Activated T-helper 2 cell treated with anti-CD3 and anti-CD28 coated beads, Interferon-gamma antibody, Interleukin-2, Interleukin-4, amounts not matched to agents 10 μg/mL and 5 μg/mL and 100 μg/mL, durations not matched to agents 14 hours and 24 hours and 36 hours (primary cell): ENCODE measurements at places on chromosomes 3 and 15.

GRCh38 chr3:119768668-119769393 lies 13.1 kb upstream of the NR1I2 start:
- no peak for DNase-seq

DNA sequence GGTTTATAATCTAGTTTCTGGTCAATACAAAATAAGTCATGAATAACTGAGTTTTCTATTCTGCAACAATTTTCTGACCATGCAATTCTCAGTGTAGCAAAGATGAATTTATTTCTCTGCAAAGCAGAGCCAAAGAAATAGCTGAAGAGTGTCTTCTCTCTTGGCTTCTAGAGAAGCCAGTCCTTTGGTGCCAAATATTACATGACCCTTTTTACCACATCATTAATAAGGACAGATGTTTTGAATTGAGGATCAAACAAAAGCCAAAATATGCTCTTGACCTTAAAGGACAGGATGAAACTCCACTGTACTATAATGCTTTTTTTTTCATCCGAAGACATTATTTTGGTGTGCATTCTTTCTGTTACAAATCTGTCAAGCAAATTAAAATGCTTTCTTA lies 40.2 kb upstream of the OSTN start:
- no peak for DNase-seq

DNA sequence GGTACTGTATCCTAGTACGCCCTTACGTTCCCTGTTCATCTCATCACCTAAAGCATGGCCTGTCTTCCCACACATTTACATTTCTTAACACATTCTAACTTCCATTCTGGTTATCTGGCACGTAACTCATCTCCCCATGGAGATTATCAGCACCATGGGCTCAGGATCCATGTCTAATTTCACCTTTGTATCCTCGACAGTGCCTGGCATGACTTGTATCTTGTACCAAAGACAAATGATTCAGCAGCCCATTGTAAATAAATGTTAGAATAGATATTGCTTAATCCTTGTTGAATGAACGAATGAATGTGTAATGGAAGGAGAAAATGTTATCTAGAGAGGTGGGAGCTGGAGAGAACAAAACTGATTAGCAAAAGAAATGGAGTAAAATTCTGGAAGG lies 69.7 kb upstream of the TPM1 start:
- no peak for DNase-seq

- DNase-seq = no peak
Measured at GRCh38 chr3:122183521-122183892, at the start of gene CASR. TSS of gene CASR (plus strand) at chr3:122183668. CDS start at chr3:122254190, 70,522 bp downstream.

GRCh38 chr15:83854950-83855707 lies 201.2 kb downstream of the ADAMTSL3 start:
- DNase-seq = no peak

DNA sequence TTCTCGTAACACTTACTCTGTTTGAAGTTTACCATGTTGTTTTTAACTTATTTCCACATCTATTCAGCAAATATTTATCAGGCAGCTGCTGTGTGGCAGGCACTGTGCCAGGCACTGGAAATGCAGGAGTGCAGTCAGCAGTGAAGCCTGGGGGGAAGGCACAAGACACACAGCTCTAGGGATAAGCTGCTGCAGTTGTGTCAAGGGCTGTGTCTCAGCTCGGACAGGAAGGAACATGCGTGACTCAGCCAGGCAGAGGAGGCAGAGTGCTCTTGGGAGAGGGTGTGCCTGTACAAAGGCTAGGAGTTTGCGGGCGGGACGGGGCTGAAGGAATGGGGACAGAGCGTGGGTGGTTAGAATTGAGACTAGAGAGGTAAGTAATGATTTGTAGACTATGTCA lies 24.7 kb downstream of the LYSMD4 start:
- DNase-seq = no peak

DNA sequence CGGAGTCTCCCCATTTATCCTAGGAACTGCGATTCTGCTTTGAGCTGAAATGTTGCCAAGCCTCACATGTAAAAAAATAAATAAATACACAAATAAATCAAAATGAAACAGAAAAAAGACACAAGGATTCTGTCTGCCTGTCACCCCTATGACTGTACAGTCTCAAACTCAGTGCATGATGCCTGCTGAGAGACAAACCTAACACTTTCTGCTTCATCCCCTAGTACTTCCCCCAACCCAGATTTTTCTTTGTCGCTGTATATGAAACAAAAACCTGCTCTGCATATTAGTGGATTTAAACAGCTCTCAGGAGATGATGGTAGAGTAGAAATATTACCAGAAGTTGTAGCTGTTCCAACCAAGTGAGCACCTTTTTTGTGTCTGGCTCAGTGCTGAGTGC lies 530.7 kb upstream of the CFAP20DC start:
- no peak for DNase-seq

DNA sequence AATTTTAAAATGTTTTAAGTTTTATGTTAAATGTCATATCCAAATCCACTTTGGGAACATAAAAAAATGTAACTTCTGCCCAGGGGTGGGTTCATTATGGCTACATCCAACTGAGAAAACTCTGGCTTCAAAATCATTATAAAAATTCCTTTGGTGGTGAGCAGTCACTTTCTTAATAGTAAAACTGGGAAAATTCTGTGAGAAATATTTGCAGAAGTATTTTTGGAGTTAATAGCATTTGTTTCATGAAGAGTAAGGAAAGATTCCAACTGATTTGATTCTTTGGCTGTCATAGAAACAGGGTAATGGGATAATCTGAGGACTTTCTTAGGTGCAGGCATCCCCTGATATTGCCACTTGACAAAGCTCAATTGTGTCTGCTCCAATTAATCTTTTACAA lies 38.8 kb downstream of the CPA3 start:
- no peak for DNase-seq

- DNase-seq = no peak
Measured at GRCh38 chr3:108791473-108791872, 31.1 kb upstream of the TRAT1 start.

GRCh38 chr3:141940194-141940776 lies 63.8 kb downstream of the ATP1B3 start:
- no peak for DNase-seq

GRCh38 chr15:45637141-45637540 lies 2.3 kb downstream of the SQOR start:
- no peak for DNase-seq

DNA sequence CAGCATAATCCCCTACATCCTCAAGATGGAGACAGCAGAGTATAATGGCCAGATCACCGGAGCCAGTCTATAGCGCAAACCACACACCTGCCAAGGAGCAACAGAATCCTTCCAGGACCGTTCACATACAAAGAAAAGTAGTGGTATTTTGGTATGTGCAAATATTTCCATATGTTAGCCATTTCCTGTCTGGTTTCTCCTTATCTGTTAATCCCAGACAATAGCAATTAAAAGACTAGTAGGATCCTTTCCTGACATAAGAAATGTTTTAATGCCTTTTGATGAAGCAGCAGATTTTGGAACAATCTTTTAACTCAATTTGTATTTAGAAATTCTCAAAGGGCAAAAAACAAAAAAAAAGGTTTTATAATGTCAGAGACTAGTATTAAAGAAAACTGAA lies 22.2 kb downstream of the MRPS25 start:
- DNase-seq = no peak

DNA sequence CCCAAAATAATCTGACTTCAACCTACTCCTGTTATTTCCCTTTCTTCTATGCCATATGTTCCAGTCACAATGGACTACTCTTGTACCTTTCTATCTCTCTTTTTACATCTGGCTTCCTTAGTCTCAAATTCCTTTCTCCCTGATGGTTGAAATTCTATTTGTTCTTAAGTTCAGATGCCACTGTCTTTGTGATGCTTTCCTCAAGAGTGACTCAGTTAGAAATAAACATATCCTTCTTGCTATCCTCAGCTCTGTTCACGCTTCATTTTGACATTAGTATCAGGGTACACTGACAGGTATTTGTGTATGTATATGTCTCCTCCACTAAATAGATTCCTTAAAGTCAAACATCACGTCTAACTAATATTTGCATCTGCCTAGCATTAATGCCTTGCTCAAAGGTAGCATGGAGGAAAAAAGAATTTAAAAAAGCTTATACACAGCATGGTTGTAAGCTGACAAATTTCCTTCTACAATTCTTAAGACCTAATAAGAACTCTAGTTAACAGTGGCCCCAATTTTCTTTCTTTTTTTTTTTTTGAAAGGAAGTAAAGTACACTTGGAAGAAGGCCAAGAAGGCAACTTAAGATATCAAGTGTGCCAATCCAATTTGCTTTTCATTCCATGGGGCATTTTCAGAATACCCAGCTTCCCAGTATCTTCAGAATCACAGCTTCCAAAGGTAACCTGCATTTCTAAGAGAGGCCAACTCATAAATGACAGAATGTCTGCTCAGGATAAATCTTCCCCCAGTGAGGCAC lies 58.0 kb downstream of the CHAC1 start:
- no peak for DNase-seq
